ENCODE measurements at places on chromosomes 11 and 22. TPM values are rescaled to one million over a fixed set of nuclear protein-coding genes. Genes with fewer than 3 reads are reported as not detected.

PACSIN2 gene
- 19.2 TPM for total RNA-seq

MAJIN gene
- not detected for total RNA-seq

BLID gene
- total RNA-seq: 3.6 TPM

SCGB2A2 gene
- total RNA-seq: not detected

OR51G2 gene
- not detected for total RNA-seq

OR10A2 gene
- total RNA-seq: not detected

NECTIN1 gene
- total RNA-seq: 17.5 TPM

DGKZ gene
- total RNA-seq: 33.5 TPM
